ENCODE measurements at places on chromosomes 13 and 19. TPM values are rescaled to one million over a fixed set of nuclear protein-coding genes. Genes with fewer than 3 reads are reported as not detected.

SIAH3 gene
- 4.6 TPM for total RNA-seq

JAK3 gene
- total RNA-seq = 8.1 TPM

ARGLU1 gene
- total RNA-seq = 132 TPM

LRRC63 gene
- total RNA-seq = 1.2 TPM

RFC3 gene
- 11.8 TPM for total RNA-seq

IGSF23 gene
- not detected for total RNA-seq

KLK14 gene
- not detected for total RNA-seq

IL17D gene
- 2.7 TPM for total RNA-seq

NAT14 gene
- total RNA-seq = 21.0 TPM

DCT gene
- 0.91 TPM for total RNA-seq

FUT1 gene
- 1.5 TPM for total RNA-seq

KASH5 gene
- total RNA-seq = not detected

CBARP gene
- 0.26 TPM for total RNA-seq

SYNE4 gene
- total RNA-seq = not detected

EFNA2 gene
- not detected for total RNA-seq

KLF1 gene
- total RNA-seq = not detected

FOXO1 gene
- 55.3 TPM for total RNA-seq
